ENCODE measurements at places on chromosomes 2 and 18. TPM values are rescaled to one million over a fixed set of nuclear protein-coding genes. Genes with fewer than 3 reads are reported as not detected.

Gene FAHD2B
- 23.1 TPM for total RNA-seq

Gene TUBB8B
- total RNA-seq: not detected

Gene DPP10
- not detected for total RNA-seq

Gene C2orf78
- not detected for total RNA-seq

Gene SLC40A1
- 11.9 TPM for total RNA-seq

Gene MLPH
- total RNA-seq: not detected

Gene TTN
- total RNA-seq: 11.6 TPM

Gene DNAJC5G
- not detected for total RNA-seq

Gene TEX44
- not detected for total RNA-seq

Gene LYPD6
- not detected for total RNA-seq

Gene TSPYL6
- not detected for total RNA-seq

Gene ATF2
- 55.0 TPM for total RNA-seq

Gene ASTL
- total RNA-seq: 0.48 TPM

Gene XDH
- total RNA-seq: 1.2 TPM

Gene ADRA2B
- total RNA-seq: 0.10 TPM

Gene HOXD11
- not detected for total RNA-seq

Gene MYO3B
- total RNA-seq: not detected

Gene EPG5
- 25.1 TPM for total RNA-seq

Gene CCL20
- total RNA-seq: not detected

Gene CSRNP3
- total RNA-seq: not detected

Gene PROKR1
- total RNA-seq: not detected

Gene OTX1
- not detected for total RNA-seq

Gene GPR45
- total RNA-seq: not detected

Gene ITGA4
- total RNA-seq: 207 TPM

Gene RNASEH1
- 19.3 TPM for total RNA-seq
